Stimulated activated CD8-positive, alpha-beta memory T cell treated with anti-CD3 and anti-CD28 coated beads, Interleukin-4, amount 100 ng/mL, for 48 hours (primary cell): ENCODE measurements at places on chromosomes 7 and 10.

DNA sequence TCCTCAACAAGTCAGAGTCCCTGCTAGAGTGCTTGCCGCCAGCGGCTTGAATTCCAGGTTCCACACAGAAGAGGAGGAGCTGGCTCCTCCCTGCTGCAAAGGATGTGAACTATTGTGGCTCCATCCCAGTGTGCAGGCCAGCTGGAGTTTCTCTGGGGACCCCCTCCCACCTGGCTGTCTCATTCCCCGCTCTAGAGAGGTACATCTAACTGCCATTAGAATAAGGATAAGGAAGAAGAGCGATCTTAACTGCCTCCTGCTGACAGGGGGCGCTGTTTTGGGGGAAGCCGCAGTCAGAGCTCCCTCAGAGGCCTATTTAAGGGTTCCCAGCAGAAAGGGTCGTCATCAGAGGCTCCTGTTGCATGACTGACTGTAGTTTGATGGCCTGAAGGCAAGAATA, 40.8 kb upstream of the HECW1 start:
- DNase-seq, result peak; percentile 50

DNA sequence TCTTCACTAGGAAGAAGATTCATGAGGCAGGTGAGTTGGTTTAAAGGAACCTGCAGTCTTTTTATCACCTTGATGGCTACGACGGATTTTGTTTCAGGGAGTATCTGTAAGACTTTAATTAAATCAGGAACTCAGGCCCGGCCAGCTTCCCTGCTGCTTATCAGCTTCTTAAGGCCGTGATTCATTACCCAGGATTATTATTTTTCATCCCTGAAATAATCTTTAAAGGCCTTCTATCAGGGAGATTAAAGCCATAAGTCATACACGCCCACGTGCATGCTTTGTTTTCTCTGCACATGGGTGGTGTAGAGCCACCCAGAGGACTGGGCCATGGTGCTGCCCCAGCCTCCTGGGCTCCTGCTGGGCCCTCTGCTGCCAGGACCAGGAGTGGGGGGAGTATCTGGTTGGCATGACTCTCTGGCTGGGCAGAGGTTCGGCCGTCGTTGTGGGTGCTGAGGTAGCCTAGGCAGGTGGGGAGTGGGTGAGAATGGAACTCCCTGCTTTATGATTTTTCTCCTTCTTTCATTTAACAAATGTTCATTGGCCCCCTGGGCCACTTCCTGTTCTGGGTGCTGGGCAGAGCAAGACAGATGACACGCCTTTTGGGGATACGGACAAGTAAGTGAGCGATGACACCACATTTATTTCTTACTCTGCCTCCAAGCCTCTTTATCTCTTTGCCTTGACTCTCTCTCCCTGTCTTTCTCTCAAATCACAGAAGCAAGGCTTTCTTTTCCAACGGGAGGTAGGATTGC, 39.0 kb upstream of the PCBD1 start:
- DNase-seq, result no peak

DNA sequence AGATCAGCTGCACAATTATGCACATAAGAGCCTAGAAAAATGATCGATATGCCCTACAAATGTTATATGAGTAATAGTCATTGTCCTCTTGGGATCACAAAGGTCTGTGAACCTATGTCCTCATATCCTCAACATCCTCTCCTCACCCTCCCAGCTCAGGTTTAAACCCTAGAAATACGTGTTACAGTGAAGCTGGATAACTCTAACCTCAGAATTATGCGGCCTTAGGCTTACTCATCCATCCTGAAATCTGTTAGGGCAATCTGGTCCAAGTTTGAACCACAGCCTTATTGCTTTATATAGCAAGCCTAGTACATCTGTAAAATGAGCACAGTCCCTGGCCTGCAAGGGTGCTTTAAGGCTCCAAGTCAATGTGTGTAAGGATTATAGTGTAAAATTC, 84.2 kb upstream of the FRMD4A start:
- DNase-seq, result no peak

DNA sequence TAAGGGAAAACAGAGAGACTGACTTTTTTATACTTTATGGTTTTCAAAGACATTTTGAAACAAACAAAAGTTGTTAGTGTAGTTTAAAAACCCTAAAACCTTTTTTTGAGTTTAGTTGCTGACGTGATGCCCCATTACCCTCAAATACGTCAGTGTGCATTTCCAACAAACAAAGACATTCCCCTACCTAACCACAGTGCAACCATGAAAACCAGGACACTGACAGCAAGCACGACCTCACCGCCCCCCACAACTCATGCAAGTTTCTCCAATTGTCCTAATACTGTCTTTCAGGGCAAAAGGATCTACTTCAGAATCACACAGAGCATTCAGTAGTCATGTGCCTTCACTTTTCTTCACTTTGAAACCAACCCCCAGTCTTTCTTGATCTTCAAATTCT, 75.0 kb downstream of the WNT2 start:
- DNase-seq, result no peak

GRCh38 chr10:102196893-102197292, 29.2 kb upstream of the ELOVL3 start:
- DNase-seq, result peak; percentile 30

- no peak for DNase-seq
Measured at GRCh38 chr10:61929555-61929954, 28.1 kb downstream of the ARID5B start.

DNA sequence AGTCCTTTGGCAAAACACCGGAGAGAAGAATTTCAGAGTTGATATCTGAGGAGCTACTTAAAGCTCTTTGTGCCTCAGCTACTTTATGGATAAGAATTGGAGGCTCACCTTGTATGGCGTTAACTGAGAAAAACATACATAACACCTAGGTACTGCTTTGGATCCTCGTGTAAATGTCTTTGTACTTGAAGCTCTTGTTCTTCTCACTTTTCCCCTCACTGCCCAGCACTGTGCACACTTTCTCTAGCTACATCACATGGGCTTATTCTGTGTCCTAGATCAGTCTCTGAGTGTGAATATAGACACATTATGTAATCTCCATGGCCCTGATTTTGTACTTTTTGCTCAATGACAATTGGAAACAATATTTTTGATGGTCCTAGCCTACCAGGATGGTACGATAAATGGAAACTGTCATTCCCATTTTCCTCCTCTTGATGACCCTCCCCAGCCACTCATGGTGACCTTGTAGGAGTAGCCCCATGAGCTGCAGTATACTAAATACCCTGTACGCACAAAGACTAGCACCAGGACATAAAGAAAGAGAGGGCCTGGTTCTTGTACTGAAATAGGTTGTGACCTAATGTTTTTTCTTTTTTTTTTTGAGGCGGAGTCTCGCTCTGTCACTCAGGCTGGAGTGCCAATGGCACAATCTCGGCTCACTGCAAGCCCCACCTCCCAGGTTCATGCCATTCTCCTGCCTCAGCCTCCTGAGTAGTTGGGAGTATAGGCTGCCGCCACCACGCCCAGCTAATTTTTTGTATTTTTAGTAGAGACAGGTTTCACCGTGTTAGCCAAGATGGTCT, 22.1 kb downstream of the STAMBPL1 start:
- DNase-seq, result no peak

- DNase-seq, result no peak
Measured at GRCh38 chr7:99601656-99602310, 3.7 kb downstream of the TMEM225B start.

DNA sequence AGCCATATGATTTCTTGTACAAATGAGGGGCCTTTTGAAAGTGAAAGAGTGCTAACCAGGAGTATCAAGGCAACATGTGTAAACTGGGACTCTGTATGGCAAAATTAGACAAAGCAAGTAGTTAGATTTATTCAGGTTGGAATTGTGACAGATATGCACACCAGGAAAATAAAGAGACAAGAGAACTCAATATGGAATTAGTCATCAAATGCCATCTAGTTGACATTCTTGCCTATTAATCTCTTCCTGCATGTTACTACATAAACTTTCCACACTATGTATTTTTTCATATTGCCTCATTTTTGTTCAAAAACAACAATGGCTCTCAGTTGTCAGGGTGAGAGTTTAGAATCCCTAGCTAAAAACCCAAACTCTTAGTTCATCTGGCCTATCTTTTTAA, 799.0 kb downstream of the NRG3 start:
- no peak for DNase-seq

GRCh38 chr10:3886191-3886590, 101.2 kb upstream of the KLF6 start:
- no peak for DNase-seq

DNA sequence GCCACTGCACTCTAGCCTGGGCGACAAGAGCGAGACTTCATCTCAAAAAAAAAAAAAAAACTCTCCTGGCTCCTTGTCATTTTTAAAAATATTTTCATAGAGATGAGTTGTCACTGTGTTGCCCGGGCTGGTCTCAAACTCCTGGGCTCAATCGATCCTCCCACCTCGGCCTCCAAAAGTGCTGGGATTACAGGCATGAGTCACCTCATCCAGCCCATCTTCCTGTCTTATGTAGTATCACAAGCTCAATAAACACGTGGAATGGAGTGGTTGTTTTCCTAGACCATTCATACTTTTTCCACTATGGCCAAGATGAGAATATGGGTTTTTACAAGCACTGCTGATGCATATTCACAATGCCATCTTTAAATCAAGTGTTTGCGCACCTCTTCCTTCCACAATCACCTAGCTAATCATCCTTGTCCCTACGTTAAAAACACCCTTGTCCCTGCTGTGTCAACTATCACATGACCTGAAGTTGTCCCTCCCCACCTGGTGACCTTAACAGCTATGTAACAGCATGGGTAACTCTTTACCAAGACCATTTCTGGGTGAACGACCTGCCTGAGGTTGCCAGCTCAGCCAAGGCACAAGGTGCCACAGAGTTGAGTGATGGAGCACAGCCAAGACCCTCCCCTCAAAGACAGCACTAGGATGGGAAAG, 21.3 kb downstream of the DLG5 start:
- DNase-seq, result no peak
